ENCODE measurements at places on chromosomes 16 and 17. TPM values are rescaled to one million over a fixed set of nuclear protein-coding genes. Genes with fewer than 3 reads are reported as not detected.

Gene ATP6V0D1
- total RNA-seq: 82.8 TPM

Gene QPRT
- 0.44 TPM for total RNA-seq

Gene TP53I13
- 41.1 TPM for total RNA-seq

Gene KDM8
- total RNA-seq: 8.9 TPM

Gene MARVELD3
- total RNA-seq: not detected

Gene AIPL1
- not detected for total RNA-seq

Gene XYLT1
- 0.78 TPM for total RNA-seq

Gene SLC5A10
- not detected for total RNA-seq

Gene TNFRSF17
- total RNA-seq: not detected

Gene GCGR
- not detected for total RNA-seq

Gene RRAD
- 0.22 TPM for total RNA-seq

Gene DPEP1
- 0.60 TPM for total RNA-seq

Gene KRT9
- not detected for total RNA-seq

Gene KRTAP16-1
- total RNA-seq: not detected

Gene TMC5
- not detected for total RNA-seq

Gene TMEM98
- 83.6 TPM for total RNA-seq

Gene TPSB2
- total RNA-seq: not detected

Gene DOC2A
- 0.58 TPM for total RNA-seq

Gene HOXB9
- 1.1 TPM for total RNA-seq

Gene CES5A
- total RNA-seq: not detected

Gene WNT3
- total RNA-seq: 2.0 TPM

Gene PABPN1L
- not detected for total RNA-seq

Gene RHBDF2
- total RNA-seq: 38.5 TPM

Gene TP53TG3
- not detected for total RNA-seq

Gene BRIP1
- 12.2 TPM for total RNA-seq

Gene HBZ
- total RNA-seq: not detected

Gene NACA2
- not detected for total RNA-seq

Gene LYRM1
- 29.1 TPM for total RNA-seq

Gene MEIOB
- not detected for total RNA-seq

Gene GLP2R
- total RNA-seq: not detected

Gene ABHD15
- 5.6 TPM for total RNA-seq

Gene CLTC
- 326 TPM for total RNA-seq

Gene ITGAL
- not detected for total RNA-seq

Gene TTYH2
- 1.1 TPM for total RNA-seq

Data from endothelial cell of umbilical vein (primary cell).